NCI-H1694 treated with DMSO at 0.1 percent for 48 hours (cell line): ENCODE measurements at places on chromosomes 3 and 15.

GRCh38 chr15:91609966-91610365 is 243.5 kb upstream of the SLCO3A1 start:
- no peak for DNase-seq

- no peak for DNase-seq
These were observed 38.5 kb downstream of the PYDC2 start for GRCh38 chr3:191499307-191500080.

DNA sequence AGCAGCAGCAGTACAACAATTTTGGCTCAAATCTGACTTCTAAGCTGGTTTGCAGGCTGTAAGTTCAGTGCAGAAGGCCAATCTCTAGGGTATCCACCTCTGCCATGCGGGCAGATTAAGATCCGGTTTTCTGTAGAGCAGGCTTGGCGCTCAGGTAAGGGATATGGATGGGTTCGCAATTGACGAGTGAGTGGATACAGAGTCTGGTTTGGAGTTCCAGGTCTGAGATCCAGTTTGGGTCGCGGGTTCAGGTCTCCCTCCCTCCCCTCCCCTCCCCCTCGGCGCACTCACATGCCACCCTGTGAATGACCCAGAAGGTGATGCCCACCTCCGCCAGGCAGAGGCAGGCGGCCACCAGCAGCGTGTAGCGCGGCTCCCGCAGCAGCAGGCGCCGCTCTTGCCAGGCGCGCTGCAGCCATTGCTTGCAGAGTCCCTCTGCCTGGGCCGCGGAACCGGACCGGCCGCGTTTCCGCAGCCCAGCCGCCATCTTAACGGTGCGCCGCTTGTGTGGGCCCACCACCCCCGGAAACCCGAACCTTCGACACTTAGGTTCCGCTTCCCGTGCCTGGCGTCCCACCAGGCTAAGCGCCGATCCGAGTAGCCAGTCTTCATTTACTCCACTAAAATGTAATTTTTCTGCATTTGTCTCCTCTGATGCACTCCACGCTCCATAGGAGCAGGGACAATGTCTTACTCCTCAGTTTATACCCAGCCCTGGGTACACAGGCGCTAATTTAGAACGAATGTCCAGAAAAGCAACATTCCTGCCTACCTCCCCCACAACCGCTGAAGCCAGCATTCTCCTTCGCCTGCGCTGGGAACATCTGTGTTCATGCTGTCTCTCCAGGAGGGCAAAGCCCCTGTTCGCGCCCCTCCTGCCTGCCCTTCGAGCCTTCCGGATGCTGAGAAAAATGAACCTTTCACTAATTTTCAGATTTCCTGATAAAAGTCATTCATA is at the start of gene ALG3:
TSS of gene ALG3 (minus strand) at position 509 of the 958 bp plus-strand sequence. CDS start at position 487, 22 bp downstream.
- peak; percentile 71 for DNase-seq

GRCh38 chr15:93173369-93173768 is 84.4 kb upstream of the RGMA start:
- no peak for DNase-seq

- DNase-seq = no peak
These were observed 18.6 kb downstream of the CD200R1 start for GRCh38 chr3:112956351-112956750.

- no peak for DNase-seq
These were observed 123.7 kb upstream of the MCTP2 start for GRCh38 chr15:94107652-94108051.

GRCh38 chr15:68583936-68584755 is 5.4 kb downstream of the CORO2B start:
- no peak for DNase-seq

DNA sequence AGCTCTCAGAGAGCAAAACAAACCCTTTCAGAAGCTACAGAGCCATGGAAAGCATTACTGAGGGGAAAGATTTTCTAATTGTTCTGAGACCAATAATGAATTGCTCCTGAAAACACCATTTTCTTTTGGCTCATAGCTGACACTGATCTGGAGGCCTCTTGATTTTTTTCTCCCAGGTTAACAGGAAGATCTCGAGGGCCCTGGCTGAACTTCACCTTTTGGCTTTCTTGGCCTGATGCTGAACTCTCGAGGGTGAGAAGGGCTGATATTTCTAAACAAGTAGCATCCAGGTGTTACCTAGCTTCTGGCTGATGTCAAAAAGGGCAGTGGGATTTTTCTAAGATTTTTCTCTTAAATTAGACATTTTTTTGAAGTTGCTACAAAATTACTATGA is 19.9 kb upstream of the NFKBIZ start:
- DNase-seq = no peak

GRCh38 chr3:123290107-123290930 is 88.6 kb downstream of the SEC22A start:
- no peak for DNase-seq

DNA sequence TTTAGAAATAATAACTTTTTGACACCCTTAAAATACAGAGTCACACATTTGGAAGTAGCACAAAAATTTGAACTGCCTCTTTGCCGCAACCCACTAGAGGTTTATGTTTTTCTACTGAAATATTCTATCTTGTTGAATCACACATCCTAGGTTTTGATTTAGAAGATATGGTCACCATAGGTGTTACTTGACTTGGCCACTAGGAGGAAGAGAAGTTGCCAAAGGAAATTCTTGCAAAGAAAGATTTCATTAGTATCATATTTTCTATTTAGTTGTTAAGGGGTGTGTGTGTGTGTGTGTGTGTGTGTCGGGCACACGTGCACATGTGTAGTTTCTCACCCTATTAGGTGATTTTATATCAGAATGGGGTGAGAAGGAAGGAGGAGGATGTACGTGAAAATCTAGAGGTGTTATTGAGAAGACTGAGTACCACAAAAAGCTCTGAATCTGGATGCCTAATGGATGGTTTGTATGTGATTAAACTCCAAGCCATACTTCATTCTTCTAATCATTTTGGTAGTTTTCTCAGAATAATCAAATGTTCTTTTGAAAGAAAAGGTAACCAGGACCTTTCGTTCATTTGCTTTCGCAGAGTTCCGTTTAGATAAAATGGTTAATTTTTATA is 31.5 kb downstream of the ZFAND6 start:
- DNase-seq = no peak

- no peak for DNase-seq
These were observed 152.8 kb downstream of the UACA start for GRCh38 chr15:70610541-70610940.

- no peak for DNase-seq
These were observed 64.0 kb upstream of the DGKG start for GRCh38 chr3:186425788-186426730.

DNA sequence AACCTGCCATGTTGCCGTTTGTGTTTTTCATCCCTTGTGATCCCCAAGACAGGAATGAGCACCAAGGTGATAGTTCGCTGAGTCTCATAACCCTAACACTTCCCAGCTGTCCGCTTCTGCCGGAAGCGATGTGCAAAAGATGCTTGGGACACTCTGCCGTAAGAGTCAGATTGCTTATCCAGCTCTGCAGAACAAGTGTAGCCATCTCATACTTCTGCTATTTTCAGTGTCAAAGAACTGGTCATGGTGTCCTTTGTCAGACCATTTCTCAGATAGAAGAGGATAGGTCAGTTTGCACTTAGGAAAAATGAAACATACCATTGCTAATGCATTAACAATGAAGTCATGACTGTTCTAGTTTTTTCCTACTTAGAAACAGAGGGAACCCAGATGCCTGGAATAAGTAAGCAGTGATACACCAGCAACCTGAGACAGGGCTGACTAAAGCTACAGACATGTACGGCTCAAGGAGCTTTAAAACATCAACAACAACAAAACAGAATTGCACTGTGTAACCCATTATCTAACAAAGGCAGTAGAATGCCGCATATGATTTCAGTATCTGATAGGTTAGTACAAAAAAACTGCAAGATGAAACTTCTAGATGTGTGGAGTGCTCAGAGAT is 134.0 kb upstream of the IL12A start:
- no peak for DNase-seq

- DNase-seq = no peak
These were observed 194.2 kb downstream of the EBLN2 start for GRCh38 chr3:73255609-73256029.

DNA sequence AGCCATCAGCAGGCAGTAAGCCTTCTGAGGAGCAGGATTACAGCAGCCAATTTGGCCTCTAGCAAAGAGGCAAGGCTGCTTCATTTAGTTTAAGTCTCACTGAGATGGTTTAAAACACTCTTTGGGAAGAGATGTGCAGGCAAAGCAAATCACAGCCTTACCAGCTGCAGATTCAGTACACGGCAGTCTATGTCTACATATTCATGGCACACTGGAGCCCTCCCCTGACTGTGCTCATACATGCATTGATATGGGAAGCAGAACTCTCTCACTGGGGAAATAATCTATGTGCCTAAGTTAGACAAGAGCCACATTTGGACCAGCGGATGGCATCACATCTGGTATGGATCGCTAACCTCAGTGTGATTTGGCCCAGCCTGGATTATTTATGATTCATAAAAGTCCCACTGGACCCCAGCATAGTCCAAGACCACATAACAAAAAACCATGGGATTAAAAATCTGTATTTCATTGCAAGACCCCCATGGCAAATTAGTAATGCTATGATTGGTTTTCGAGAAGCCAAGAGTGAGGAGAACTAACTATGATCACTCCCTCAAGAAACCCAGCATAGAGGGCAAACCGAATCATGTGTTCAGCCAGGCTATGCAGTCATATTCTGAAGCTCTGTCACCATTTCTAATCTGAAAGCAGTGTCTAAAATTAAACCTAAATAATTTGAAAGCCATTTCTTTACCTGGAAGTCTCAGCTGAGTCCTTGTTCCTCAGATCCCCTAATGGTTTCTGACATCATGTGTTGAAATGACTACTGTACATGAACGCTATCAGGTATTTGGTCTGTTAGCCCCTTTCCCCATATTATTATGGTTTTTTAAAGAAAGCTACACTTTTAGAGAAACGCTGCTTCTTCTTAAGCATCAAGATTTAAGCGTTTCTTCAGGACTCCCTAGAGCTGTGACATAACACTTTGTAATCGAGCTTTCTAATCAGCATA is 1.2 kb downstream of the PRICKLE2 start:
- peak; percentile 12 for DNase-seq

DNA sequence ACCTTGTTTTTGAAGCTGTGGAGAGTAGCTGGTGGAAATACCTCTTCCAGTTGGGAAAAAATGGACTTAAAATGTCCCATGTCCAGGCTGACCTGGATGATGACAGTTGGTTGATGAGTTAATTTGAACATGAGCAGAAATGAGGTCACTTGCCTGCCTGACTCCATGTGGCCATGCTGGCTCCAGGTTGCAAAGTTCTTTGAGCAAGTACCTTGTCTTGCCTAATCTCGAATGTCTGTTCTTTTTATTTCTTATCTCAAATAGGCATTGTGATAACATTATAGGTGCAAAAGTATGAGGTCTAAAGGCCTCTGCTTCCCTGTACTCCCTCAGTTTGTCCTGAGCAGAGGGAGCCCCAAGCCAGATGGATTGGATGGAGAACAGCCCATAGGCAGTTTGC is 9.0 kb downstream of the MAPKBP1 start:
- no peak for DNase-seq

DNA sequence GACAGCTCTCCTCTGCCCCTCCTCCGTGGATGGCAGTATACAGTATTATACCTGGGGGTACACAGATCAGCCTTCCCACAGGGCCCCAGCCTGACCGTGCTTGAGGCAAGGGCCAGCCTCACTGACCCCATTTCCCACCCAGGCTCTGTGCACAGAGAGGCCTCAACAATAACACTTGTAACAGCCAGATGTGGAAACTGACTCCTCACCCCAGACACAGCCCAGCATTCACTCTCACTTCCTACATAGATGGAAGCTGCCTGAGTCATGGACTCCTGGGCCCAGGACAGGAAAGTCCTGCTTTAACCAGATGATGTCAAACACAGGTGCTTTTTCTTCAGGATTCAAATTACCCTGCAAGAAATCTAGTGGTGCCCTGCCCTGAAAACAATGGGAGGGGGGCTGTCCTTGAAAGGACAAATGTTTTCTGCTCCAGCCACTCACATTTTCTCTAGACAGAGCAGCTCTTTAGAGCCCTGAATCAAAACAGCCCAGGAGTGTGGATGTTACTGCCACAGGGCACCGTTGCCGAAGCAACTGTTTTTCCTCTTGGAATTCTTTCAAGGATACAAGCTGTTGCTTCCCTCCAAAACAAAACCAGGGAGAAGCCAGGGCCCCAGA is 16.4 kb downstream of the CCDC12 start:
- DNase-seq = no peak

DNA sequence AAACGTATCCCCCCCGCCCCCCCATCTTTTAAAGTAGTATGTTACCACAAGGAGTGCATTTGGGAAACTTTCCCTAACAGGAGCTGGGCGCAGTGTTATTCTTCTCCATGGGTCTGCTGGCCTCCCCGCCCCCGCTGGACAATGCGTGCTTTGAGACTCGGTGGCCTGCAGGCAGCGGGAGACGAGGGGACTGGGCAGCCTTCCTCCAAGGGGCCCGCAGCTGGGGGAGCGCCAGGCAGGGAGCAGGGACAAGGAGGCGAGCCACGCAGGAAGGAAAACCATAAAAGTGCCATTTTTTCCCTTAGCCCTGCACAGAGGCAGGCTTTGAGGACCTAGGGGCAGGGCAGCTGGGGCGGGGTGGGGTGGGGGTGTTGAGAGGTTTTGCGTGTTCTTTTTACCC is 14.1 kb downstream of the SOX2 start:
- DNase-seq = no peak
